Glomerular endothelial cell (primary cell): ENCODE measurements at places on chromosomes 1 and 21.

GRCh38 chr1:22916471-22916820, 56.2 kb downstream of the LACTBL1 start:
- DNase-seq, result no peak

DNA sequence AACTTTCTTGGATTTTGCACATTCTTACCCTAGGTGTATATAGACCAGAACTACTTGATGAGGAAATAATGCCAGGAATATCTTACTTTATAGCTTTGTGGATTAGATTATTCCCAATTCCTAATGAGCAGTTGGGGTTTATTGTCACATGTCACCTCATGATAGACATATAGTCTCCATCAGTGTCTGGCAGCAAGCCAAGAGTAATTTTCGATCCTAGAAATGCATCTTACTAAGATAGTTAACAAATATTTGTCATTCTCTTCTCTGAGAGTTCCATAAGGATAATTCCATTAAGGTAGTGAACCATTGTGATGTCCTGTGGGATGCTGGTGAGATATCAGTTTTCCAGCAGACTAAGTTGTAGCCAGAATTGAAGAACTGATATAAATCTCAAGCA, 1282.9 kb upstream of the B3GALT2 start:
- DNase-seq, result no peak

DNA sequence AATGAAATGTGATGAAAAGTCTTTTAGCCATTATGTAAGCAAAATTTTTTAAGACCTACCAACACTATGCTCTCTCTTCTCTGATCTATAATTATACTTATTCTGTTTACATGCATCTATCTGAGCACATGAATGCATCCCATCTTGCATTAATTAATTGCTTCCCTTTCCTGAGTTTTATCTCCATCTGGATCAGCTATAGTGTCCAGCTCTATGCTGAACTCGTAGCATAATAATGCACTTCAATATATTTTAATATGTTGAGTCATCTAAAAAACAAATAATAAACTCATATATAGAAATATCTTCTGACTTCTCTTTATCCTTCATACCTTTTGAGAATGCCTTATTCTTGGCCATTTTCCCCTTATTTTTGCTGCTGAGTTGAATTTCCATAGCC, 1097.8 kb downstream of the TTLL7 start:
- DNase-seq, result no peak

- no peak for DNase-seq
Observed at GRCh38 chr1:54795356-54795665, 5.8 kb downstream of the TTC22 start.

DNA sequence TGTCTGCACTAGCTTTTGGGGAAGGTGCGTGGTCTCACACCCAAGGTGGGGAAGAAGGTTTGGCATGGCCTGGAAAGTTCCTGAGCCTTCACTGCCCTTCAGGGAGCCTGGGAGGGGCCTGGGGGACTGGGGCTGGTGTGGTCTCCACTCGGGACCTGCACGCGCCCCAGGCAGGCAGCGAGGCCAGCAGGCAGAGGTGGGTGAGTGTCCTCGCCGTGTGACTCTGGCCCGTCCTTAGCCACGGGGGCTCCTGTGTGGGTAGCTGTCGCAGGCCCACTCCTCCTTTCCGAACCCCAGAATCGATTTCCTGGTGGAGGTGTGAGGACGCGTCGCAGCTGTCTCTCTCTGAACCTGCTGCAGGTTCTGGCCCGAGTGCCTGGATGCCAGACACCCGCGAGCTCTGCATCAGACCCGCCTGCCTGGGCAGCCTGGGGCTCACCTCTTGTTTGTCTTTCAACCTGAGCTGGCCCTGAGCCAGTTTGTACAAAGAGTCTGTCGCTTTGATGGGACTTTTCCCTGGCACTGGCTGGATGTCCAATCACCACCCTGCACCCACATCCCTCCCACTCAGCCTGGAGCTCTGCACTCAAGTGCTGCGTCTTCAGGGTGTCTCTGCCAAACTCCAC, 36.0 kb upstream of the SLC19A1 start:
- DNase-seq, result no peak

GRCh38 chr1:224528900-224529299, 87.2 kb upstream of the CNIH3 start:
- no peak for DNase-seq

GRCh38 chr1:226870026-226870400, 403 bp upstream of the PSEN2 start:
- DNase-seq, result no peak

DNA sequence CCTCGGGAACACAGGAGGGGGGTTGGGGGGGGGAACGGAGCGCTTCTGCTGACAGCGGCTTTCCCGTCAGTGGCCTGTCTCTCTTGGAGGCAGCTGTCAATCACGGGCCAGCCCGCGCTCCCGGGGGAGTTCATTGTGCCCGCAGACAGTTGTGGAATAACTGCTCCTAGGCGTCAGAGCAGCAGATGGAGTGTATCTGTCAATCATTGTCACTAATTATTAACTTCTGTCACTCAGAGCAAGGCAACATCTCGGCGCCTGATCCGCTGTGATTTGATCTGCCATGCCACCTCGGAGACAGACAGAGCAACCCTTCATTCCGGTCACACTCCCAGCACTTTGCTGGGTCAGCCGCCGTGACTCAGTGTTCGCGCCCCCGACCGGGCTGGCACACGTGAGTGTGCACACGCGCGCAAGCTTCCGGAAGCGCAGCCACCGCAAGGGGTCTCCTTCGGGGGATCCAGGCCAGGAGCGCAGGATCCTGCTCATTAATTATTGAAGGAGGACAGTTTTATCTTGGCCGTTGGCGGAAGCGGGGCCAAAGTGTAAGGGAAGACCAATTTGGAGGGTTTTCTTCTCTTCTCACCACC, 75.8 kb downstream of the RRAGC start:
- DNase-seq, result no peak

- DNase-seq, result no peak
Observed at GRCh38 chr1:27314169-27314568, 7.8 kb upstream of the TMEM222 start.

- DNase-seq, result no peak
Observed at GRCh38 chr1:182229921-182230491, 161.6 kb downstream of the GLUL start.

- DNase-seq, result no peak
Observed at GRCh38 chr1:152817309-152817708, 5.5 kb downstream of the LCE1B start.

GRCh38 chr1:211259638-211260126, 516 bp downstream of the RCOR3 start:
- no peak for DNase-seq

DNA sequence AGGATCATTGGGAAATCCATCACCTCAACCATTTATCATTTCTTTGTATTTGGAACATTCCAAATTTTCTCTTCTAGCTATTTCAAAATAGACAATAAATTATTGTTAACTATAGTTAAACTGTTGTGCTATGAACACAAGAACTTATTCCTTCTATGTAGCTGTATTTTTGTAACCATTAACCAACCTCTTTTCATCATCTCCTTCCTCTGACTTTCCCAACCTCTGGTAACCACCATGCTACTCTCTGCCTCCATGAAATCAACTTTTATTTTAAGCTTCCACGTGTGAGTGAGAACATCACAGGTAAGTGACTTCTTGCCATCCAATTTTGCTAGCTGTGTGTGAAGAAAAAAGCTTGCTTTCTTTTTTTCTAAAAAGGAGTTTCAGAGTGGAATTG, 418 bp downstream of the IFI44L start:
- DNase-seq, result no peak

DNA sequence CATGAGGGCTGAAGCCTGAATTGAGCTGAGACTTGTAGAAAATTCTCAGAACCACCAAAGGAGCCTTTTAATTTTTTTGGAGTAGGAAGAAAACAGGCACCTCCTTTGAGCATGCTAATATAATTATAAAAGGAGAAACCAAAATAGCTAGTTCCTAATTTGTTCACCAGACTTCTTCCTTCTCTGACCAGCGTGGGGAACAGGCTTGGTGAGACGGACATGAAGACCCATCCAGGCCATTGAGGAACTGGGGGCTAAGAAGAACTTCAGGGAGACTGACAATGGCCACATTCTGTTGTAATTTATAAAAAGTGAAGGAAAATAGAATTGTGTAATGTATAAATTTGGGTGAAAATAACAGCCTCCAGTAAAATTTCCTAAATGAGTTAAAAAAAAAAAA, 62.6 kb downstream of the MAN1C1 start:
- no peak for DNase-seq

DNA sequence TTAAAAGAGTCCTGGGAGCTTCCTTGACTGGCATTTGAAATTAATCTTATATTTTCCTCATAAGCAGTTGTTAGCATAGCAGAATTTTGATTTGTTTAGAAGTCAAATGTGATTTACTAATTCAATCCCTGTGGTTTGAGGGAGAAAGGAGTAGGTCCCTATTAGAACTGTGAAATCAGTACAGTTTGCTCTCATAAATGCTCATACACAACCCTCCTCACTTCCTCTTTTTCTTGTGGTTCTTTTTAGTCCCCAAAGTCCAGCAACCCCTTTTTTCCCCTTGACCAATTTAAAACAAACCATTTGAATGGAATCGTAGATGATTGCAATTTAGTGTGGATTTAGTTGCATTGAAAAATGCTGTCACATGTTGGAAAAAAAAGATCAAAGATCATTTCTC, 9.2 kb upstream of the IFI44 start:
- DNase-seq, result no peak

GRCh38 chr21:31203431-31204054, 140.5 kb downstream of the TIAM1 start:
- no peak for DNase-seq

GRCh38 chr1:100904528-100904927, 8.6 kb downstream of the SLC30A7 start:
- DNase-seq, result no peak

DNA sequence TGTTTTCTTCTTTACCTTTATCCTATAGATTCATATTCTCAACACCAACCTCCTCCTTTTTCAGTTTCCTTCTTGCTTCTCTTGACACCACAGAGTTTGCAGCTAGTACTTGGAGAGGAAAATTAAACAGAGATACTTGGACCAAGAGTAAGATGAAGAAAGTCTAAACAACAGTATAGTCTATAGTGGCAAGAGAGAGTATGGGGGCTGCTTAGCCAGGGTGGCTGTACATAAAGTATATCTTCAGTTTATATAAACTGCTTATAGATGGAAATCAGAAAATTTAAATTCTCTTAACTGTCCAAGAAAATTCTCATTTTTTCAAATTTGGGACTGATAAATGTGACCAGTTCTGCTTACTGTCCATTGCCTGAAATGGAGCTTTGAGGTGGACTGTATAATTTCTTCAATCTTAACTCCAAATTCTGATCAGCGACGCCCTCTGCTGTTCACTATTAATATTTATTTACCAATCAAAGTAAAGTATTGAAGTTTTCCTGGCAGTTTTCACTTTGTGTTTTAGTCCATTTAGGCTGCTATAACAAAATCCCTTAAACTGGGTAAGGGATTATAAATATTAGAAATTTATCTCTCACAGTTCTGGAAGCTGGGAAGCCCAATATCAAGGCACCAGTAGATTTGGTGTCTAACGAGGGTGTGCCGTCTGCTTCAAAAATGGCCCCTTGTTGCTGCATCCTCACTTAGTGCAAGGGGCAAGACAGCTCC, 14.8 kb upstream of the METTL18 start:
- peak; percentile 27 for DNase-seq

DNA sequence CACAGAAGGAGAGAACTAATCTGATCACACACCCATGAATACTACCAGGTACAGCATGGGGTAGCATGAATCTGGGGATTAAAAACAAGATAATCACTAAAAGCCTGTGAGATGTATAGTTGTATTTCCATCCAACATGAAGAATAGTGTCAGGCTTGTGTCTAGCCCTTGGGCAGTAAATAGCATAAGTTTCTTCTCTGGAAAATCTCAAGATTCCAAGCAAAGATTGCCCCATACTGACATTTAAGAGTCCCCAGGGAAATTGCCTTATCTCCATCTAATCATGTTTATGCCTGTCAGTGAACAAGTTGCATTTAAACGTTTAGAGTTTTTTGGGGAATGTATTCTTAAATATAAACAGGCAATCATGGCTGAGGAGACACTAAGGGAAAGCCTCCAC, 109.2 kb upstream of the SERTAD4 start:
- no peak for DNase-seq

DNA sequence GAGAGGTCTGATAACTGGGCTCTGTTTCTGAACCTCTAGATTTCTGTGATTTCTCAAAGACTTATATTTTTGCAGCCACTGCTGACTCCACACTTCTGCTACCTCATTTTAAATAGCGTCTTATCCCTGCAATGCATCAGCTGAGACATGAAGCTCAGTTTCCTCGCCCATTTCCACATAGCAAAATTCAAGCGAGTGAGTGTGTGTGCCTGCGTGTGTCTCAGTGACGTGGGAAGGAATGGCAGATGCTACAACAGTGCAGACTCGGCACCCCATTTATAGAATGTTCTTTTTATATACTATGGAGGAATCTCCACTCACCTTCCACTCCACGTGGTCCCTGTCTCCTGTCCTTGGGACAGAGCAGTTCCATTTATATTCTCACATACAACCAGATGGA, 35.7 kb downstream of the ZMYND12 start:
- DNase-seq, result no peak

DNA sequence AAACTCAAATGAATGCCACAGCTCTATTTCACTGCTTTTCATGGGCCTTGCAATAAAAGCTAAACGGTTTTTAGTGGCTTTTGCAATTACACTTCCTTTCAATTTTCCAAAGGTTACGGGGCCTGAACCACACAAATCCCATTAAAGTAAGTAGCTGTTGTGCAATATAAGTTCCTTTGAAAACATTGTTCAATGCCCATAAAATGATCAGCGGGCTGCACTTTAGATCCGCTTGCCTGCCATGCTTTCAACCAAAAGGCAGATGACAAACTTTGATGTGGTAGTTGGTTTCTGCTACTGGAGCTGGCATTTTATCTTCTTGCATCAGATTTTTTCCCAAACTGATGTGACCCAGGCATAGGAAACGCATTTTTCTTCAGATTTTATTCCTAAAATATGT, 50.2 kb downstream of the PRRX1 start:
- DNase-seq, result no peak

DNA sequence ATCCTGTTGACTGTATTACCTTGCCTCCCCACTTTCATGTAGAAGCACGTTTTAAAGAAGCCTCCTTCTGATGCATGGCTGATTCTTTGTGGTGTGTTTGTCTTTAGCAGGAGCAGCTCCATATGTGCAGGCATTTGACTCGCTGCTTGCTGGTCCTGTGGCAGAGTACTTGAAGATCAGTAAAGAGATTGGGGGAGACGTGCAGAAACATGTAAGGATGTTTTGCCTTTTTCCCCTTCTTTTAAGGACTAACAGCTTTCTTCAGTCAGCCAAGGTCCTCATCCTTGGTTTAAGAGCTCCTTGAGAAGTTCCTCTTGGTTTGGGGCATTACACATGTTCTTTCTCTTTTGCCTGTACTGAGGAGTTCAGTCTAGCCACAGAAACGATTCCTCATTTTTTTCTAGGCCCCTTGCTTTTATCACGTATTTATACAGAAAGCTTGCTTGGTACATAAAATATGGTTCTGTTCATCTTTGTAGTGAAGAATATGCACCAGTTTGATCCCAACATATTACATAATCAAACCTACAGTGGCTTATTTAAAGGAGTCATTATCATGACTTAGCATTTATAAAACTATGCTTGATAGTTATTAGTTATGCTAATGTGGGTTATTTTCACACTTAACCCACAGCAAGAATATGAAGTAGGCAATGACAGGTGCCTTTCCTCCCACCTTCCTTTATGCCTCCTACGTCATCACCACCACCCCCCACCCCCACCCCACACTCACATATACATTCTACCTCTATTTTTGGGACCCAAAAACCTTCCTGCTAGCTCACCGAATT, 19.6 kb downstream of the CAP1 start:
- DNase-seq, result no peak
